ENCODE measurements at places on chromosomes 6 and 20.

DNA sequence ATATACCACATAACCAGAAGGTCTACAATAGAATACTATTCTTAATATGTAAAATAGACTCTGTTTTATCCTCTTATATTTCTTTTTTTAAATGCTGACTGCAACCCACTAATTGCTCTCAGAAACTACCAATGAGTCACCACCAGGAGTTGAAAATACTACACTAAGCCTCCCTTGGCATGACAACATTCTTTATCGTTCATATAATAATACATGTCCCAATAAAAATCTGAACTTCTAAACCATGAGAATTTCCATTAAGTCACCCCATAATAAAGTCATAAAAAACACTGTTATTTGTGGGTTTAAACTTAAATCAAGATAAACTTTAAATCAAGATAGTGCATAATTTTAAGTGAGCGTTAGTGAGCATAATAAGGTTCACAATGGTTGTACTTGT lies 4.2 kb downstream of the HACE1 start:
- DNase-seq: no peak

GRCh38 chr6:85449818-85450759 lies at the start of gene NT5E:
Gene NT5E, plus strand, starts transcription at chr6:85450083. Its CDS starts 57 bp downstream, at chr6:85450140.
- DNase-seq: no peak

DNA sequence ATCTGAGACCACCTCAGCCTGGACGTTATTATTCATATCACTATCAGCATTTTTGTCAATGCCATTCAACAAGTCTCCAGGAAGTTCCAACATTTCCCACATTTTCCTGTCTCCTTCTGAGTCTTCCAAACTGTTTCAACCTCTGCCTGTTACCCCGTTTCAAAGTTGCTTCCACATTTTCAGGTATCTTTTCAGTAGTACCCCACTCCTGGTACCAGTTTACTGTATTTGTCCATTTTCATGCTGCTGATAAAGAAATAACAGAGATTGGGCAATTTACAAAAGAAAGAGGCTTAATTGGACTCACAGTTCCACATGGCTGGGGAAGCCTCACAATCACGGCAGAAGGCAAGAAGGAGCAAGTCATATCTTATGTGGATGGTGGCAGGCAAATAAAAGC lies 565.5 kb downstream of the FRK start:
- no peak for DNase-seq

DNA sequence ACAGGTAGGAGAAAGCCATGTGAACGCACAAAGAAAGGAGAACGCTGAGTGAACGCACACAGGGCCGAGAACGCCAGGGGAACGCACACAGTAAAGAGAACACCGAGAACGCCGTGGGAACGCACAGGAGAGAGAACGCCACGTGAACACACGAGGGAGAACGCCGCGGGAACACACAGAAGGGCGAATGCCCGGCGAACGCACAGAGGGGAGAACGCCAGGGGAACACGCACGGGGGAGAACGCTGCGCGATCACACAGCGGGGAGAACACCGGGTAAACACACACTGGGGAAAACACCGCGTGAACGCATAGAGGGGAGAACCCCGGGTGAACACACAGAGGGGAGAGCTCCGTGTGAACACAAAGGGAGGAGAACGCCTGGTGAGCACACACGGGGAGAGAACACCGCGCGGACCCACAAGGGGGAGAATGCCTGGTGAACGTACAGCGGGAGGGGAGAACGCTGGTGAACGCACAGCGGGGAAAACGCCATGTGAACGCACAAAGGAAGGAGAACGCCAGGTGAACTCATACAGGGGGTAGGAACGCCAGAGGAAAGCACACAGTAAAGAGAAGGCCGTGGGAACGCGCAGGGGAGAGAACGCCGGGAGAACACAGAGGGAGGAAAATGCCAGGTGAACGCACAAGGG lies 55.3 kb downstream of the RNASET2 start:
- DNase-seq: no peak

- DNase-seq: no peak
Observed at GRCh38 chr6:119444642-119445557, 95.3 kb upstream of the MAN1A1 start.

- no peak for DNase-seq
Observed at GRCh38 chr6:21355638-21356037, 237.9 kb upstream of the SOX4 start.

GRCh38 chr20:11182720-11183119 lies 508.9 kb upstream of the JAG1 start:
- no peak for DNase-seq

GRCh38 chr20:17698384-17698783 lies 1.4 kb upstream of the BANF2 start:
- DNase-seq: no peak

DNA sequence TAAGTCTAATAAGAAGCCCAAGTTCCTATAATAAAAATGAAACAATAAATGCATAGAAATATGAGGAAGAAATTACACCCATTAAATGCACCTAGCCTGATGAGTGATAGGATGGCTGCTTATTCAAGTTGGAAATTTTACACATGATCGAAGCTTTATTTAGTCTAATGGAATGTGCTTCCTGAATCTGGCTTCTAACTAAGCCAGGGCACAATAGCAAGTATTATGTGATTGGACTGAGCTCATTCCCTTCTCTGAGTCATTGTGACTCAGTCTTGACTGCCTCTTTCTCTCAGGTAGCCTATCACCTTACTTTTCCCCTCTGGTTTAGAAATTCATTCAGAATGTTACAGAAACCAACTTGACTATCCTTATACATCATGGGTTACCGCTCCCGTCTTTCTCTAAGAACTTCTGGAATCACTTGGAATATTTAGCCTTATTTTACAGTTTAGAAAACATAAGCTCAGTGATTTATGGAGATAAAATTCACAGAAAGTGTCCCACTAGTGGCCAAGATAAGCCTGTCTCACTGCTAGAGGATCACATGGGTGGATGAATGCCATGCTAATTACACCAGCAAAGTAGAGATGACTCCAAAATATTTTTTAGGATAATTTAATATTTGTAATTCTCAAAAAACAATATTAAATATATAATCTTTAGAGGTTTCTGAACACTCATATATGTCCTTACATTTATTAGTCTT lies 505.3 kb upstream of the JAG1 start:
- DNase-seq: no peak
